ENCODE measurements at places on chromosomes 6 and 20.

GRCh38 chr6:170135821-170136471, 154.9 kb downstream of the DLL1 start:
- no peak for DNase-seq

DNA sequence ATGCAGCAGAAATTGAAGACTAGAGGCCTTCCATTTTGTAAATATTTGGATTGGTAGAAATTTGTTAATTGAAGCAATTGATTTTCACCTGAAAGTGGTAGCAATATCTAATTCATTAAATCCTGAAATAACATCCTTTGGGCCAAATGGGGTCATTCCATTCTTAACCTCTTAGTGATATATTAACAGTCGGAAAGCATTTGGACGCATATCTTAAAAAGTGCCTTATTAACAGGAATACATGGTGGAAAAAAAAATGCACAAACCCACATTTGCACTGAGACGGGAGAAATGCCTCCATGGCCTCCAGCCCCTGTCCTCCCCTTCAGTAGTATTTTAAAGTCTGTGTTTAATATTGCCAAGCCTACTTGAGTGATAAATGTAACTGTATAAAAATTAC, 205.5 kb downstream of the TFAP2B start:
- no peak for DNase-seq

- no peak for DNase-seq
Measured at GRCh38 chr6:99276747-99277146, 72.7 kb downstream of the FAXC start.

DNA sequence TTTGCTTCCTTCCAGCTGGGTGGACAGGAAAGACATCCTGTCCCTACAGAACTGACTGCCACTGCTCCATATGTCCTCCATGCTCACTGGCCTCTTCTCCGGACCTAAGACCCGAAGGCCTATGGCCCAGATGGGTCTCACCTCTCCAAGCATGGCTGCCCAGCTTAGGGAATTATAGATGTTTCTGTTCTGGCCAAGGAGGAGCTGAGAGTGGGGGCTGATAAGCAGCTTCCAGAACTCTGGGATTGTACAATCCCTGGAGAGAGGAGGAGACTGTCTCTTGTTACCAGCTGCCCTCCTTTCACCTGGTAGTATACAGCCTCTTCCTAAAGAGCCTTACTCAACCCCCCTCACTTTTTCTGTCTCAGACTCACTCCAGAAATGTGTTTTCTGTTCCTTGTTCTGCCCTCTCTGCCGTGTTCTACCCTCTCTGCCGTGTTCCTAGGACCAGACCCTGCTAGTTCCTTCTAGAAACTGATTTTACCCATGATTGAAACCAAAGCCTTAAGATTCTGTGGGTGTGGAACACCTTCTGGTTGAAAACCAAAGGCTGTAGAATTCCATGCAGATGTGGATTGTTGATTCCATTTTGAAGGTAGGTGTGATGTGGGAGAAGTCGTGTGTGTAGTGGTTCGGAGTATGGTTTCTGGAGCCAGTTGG, 28.7 kb downstream of the ANKS1A start:
- no peak for DNase-seq

DNA sequence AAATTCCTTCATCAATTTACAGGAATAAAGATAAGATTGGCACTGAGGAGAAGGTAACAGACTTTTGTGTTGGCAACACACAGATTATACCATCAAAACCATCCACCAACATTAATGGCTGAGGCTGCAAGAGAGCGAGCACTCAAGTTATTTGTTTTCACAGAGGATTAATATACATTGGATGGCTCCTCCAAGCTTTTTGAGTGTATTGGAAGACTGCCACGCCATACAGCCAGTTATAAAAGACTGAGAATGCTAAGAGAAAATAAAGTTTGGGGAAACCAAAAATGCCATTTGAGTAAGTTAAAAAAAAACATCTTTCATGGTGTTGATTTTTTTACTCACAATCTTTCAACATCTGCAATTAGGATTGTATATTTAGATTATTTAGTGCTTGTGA, 973.8 kb upstream of the SLC35B3 start:
- no peak for DNase-seq

- no peak for DNase-seq
Measured at GRCh38 chr6:33549896-33550295, 30.2 kb downstream of the BAK1 start.

GRCh38 chr6:112342511-112342910, 4.6 kb upstream of the RFPL4B start:
- DNase-seq: no peak

DNA sequence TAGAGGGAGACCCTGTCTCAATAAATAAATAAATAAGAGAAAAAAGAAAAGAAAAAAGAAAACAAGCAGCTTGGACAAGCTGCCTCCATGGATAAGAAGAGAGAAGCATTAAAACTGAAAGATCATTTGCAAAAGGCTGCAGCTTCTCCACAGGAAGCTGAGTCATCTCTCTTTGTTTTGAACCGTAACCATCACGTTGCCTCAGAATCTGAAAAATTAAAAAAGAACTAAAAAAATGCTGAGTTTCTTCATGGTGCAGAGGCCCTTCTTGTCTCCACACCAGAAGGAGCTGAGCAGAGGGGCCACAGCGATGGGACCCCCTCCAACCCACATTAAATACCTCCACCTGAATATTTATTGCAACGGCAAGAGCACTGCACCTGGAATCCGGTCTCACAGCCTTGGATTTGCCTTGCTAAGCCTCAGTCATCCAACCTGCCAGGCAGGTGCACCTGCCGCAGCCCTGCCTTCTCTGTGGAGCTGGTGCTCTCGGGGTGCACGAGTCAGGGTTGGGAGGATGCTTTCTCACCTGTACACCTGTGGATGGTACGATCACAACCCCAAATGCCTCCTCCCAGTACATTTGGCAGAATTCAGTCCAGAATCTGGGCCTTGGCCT, 28.1 kb downstream of the TOX2 start:
- peak; percentile 77 for DNase-seq

DNA sequence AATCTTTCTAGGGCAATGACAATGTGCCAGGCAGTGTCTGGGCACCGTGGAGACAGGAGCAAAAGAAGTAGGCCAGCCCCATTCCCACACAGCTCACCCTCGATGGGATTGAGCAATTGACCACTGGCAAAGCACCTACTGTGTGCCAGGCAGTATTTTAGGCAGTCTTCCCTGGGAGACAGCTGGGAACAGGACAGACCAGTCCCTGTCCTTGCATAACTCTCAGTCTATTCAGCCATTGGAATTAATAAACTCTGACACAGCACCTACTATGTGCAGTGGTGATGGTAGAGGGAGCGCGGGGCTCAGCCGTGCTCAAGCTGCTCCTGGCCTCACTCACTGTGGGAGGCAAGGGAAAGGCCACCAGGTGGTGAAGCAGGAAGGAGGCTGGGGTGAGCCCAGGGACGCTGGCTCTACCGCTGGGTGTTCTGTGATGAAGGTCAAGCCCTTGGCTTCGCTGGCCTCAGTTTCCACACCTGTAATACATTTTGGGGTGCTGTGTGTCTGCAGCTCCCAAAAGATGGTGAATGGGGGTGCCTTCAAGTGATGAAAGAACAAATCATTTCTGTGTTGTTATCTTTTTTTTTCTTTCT, 122.3 kb upstream of the PMEPA1 start:
- no peak for DNase-seq

GRCh38 chr6:170075659-170076223, 215.1 kb downstream of the DLL1 start:
- no peak for DNase-seq

DNA sequence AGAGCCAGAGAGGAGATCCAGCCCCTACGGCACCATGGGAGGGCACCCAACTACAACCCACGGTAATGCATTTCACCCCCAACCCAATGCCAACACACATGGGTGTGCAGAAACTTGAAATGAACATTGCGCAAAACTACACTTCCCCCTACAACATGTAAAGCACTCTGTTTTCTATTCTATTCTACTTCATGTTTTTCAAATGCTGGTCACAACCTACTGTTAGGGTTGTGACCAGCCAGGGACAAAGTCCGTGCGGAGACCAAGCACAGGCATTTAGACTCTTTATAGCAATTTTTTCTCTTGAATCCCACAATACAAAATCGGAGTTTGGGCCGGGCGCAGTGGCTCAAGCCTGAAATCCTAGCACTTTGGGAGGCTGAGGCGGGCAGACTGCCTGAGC, 90.6 kb downstream of the MRPL14 start:
- DNase-seq: no peak

All from activated CD4-positive, alpha-beta T cell treated with anti-CD3 and anti-CD28 coated beads, Interleukin-2, Interleukin-6, amounts not matched to agents 100 ng/mL and 50 ng/mL, durations not matched to agents 16 hours and 8 hours (primary cell).